ENCODE measurements at places on chromosomes 7 and 10.

DNA sequence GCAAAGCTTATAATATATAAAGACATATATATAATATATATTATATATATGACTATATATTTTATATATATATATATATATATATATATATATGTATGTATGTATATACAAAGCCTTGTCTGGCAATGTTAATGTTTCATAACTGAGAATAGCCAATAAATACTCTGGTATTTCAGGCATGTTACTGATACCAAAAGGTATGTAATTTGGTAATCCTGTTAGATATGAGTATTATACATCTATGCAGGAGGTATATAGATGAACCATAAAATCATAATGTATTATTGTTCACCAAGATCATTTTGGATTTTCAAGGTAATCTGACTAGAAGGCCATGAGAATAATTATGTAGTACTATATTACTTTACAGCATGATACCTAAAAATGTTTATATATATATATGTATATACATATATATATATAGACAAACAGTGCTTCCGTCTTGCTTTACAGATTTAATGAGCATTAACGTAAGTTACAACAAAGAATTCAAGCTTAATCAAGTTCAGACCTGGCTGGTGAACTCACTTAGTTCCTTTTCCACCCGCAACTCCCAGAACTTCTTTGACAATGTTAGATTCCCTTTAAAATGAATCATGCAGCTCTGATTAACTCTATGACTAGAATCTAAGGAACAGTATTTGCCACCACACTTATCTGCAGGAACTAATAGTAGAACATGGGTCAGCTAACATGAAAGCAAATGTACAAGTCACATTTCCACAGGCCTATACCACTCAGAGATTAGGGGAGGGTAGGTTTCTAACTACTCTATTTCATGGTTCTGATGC, 82.7 kb downstream of the SLC25A13 start:
- DNase-seq = no peak

DNA sequence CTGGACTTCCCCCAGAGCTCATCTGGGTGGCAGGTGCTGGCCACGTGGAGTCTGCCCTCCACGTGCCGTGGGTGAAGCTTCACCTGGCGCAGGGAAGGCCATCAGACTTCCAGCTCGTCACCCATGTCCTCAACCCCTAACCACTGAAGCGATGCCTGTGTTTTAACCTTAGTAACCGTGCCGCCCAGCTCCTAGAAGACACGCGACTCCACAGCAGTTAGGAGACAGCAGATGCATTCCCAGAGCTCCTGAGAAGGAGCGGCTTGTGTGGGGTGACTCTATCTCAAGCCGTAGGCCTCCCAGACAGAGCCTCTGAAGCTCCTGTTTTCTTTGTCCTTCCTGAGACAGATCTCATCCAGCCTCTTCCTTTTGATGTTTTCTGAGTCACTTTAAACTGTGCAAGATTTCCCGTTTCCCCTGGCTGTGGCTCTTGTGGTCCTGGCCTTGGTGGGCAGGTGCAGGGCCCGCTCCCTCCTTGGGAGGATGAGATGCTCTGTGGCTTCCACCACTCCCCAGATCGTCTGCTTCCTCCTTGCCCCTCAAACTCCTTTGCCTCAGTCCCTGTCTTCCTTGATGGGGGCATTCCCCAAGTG, 41.4 kb upstream of the AP5Z1 start:
- no peak for DNase-seq

GRCh38 chr7:100951172-100951571, 1.8 kb downstream of the MUC3A start:
- DNase-seq = no peak

DNA sequence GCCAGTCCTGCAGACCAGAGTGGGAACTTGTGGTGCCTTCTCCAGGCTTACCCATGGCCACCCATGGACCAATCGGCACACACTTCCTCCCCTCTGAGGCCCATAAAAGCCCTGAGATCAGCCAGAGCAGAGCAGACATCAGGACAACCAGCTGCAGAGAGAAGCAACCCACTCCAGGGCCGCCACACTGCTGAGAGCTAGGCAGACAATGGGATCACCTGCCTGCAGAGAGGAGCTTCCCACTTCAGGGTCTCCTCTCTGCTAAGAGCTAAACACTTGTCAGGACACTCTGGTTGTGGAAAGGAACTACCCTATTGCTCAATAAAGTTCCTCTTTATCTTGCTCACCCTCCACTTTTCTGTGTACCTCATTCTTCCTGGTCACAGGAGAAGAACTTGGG, 34.0 kb downstream of the C7orf25 start:
- no peak for DNase-seq

GRCh38 chr7:157771689-157772088, 434.9 kb downstream of the DNAJB6 start:
- no peak for DNase-seq

DNA sequence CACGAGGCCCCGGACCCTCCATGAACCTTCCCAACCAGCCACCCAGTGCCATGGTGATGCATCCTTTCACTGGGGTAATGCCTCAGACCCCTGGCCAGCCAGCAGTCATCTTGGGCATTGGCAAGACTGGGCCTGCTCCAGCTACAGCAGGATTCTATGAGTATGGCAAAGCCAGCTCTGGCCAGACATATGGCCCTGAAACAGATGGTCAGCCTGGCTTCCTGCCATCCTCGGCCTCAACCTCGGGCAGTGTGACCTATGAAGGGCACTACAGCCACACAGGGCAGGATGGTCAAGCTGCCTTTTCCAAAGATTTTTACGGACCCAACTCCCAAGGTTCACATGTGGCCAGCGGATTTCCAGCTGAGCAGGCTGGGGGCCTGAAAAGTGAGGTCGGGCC, 90.6 kb upstream of the PDCD4 start:
- no peak for DNase-seq

DNA sequence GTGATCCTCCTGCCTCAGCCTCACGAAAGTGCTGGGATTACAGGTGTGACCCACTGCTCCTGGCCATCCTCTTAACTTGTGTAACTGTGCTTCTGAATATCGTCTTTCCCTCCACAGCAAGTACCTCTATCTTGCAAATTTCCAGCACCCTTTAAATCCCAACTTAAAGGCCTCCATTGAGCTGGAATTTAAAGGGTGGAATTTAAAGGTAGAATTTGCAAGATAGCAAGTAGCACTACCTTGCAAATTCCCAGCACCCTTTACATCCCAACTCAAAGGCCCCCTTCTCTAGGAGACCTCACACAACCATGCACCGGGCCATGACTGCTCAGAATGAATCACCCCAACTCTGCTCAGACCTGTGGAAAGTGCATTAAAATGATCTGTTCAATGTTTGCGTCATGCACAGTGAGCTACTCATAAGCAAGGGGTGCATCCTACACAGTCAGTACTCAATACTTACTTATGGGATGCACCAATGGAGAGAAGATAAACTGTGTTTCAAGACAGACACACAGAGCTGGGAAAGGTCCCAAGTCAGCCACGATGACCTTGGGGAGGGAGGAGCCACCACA, 17.8 kb upstream of the SDK1 start:
- DNase-seq = no peak

DNA sequence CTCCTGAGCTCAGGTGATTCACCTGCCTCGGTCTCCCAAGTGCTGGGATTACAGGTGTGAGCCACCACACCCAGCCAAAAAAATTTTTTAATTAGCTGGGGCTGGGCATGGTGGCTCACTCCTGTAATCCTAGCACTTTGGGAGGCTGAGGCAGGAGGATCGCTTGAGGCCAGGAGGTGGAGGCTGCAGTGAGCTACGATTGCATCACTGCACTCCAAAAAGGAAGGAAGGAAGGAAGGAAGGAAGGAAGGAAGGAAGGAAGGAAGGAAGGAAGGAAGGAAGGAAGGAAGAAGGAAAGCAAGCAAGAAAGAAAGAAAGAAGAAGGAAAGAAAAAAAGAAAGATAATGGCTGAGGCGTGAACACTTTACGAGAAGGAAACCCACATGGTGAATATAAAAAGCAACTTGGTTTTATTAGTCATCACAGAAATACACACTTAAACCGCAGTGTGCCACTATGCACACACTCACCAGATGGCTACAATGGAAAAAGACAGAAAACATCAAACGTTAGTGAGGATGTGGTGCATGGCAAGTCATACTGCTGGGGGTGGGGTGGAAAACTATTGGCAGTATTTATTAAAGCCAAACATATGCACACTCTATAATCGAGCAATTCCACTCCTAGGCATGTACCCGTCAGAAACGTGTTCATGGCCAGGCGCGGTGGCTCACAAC, 4.4 kb upstream of the CCL26 start:
- no peak for DNase-seq

- DNase-seq = no peak
Measured at GRCh38 chr7:72316148-72316547, 96.0 kb downstream of the CALN1 start.
